ENCODE measurements at places on chromosomes 5 and 9.
A peak's percentile ranks its signal among the peaks of the same experiment; 100 is the strongest.

DNA sequence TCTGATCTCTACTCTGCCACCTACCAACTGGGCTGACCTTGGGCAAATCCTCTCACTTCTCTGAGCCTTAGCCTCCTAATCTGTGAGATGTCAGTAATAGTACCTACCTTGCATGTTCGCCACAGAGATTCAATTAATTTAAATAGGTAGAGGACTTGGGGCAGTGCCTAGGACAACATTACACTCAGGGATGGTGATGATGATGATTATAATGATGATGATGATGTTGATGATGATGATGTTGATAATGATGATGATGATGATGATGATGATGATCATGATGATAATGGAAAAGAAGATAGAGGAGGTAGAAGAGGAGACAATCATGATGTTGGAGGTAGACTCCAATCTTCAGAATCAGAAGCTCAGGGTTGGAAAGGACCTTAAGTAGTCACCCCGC, 40.7 kb upstream of the SMIM23 start:
- DNase-seq, result no peak

- DNase-seq, result no peak
Observed at GRCh38 chr9:120757026-120757913, 35.9 kb downstream of the FBXW2 start.

DNA sequence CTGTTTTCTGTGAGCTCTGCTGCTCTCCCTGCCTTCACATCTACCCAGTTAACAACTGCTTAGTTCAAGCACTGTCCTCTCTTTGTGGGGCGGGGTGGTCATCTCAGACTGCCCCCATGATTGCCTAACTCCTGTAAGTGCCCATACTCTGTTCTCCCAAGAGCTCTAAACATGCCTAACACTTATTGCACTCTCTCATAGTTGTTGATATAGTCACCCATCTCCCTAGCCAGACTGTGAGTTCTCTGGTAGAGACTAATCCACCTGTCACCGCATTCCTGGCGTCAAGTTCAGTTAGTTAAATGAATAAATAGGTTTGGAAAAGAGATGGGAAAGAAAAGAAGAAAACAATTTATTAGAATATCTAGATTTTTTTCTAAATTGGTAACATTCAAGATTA, 18.3 kb upstream of the MUSK start:
- DNase-seq, result peak; percentile 73

DNA sequence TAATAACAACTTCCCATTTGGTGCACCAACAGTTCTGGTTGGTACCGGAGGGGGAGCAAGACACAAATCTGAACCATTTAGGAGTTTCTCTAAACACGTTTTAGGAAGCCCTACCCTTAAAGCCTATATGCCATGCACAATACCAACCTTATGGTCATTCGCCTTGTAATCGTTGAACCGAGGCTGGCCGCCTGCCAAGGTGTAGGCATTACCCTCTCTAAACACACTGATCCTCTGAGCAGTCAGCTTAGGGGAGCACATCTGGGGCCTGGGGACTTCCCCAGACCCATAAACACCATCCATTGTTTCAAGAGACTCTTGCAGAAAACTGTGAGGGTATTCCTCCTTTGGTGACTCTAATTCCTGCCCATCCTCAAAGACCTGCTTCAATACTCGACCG, 328 bp downstream of the GRXCR2 start:
- peak; percentile 28 for DNase-seq

DNA sequence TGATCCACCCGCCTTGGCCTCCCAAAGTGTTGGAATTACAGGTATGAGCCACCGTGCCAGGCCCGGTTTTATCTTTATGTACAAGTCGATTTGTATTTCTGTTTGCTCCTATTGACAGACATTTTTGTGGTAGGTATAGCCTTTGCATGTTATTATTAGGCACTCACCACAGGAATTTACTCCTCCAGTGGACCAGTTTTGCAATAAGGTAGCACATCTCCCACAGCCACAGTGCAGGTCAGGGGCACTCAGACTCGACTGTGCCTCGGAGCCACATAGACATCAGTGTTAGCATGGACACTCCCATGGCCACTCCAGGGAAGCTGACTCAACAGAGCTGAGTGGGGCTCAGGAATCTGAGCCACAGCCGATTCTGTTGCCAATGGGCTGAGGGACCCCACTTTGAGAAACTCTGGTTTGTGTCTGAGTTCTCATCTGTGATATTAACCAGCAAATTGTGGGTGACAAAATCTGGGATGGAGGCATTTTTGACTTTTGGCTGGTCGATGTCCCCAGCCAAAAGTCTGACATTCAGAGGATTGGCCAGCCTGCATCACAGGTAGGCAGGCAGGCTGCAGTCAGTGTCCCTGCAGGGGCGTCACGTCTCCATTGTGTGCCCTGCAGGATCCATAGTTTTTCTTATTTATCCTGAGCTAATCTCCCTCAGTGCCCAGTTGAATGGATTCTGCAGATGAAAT, 15.0 kb upstream of the SHB start:
- DNase-seq, result no peak

DNA sequence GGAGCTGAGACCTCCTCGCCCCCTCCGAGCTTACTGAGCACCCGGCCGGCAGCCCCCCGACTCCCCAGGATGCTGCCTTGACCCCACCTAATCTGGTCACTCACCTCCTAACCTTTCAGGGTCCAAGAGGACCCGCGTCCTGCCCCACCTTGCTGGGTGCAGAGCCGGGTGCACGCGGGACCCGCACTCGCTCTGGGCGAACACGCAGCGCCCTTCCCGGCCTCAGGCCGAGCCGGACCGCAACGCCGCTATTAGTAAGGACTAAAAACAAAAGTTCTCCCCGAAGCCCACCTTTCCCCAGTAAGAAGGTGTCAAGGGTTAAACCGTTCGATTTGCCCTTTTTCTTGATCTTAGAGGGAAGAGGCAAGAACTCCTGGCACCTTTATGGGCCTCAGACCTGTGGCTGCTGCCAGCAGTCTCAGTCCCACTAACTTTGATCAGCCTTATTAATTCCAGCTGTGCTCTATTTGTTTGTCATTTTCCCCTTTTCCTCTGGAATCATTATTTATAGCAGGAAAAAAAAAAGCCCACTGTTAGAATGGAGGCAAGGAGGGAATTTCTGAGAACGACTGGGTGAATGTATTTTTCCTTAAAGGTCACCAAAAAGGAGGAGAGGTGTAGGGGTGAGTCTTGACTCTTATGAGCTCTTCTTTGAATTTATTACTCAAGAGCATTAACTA, 10.5 kb downstream of the IRX2 start:
- no peak for DNase-seq

DNA sequence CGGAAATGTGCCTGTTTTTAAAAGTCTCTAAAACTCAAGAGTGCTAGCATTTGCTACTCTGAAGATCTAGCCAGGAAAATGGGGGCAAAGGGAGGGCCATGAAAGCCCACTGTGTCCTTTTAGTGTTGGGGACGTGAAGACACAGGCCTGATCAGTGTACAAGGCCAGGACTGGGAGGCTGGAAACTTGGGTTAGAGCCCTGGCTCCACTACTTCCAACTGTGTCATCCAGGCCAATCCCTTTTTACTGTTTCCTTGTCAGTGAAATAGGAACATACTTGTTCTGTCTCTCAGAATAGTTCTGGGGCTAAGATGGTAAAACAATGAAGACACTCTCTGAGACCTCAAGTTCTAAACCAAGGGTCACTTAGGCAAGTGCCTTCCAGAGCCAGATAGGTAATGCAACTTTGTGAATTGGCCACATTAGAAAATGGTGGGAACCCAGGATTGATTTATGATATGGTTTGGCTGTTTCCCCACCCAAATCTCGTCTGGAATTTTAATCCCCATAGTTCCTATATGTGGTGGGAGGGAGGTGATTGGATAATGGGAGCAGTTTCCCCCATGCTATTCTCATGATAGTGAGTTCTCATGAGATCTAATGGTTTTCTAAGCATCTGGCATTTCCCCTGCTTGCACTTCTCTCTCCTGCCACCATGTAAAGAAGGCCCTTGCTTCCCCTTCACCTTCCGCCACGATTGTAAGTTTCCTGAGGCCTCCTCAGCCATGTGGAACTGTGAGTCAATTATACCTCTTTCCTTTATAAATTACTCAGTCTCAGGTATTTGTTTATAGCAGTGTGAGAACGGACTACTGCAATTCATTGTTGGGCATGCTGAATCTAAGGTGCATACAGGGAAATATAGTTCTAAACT, 30.4 kb upstream of the B4GALT1 start:
- DNase-seq, result no peak

GRCh38 chr5:64145216-64145895, 20.3 kb upstream of the RNF180 start:
- DNase-seq, result no peak

GRCh38 chr5:33509036-33509435, 68.3 kb downstream of the TARS1 start:
- no peak for DNase-seq

DNA sequence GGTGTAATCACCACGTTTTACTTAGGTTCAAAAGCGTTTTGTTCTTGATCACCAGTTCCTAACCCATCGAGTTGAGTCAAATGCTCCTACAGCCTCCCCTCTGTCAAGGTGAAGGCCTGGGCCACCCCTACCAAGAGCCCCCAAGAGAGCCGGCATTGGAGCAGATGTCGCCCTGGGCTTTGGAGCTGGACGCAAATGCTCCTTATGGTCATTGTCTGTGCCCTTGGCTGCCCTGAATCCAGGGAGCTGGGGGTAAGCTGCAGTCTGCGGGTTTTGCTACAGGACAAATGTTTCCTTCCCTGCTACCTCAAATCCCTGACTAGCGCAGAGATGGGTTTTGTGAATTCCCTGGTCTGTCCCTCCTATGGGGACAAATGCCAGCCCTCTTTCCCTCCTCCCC, 4.9 kb downstream of the RNF183 start:
- DNase-seq, result no peak

GRCh38 chr9:72129271-72130156, 19.7 kb upstream of the GDA start:
- no peak for DNase-seq

DNA sequence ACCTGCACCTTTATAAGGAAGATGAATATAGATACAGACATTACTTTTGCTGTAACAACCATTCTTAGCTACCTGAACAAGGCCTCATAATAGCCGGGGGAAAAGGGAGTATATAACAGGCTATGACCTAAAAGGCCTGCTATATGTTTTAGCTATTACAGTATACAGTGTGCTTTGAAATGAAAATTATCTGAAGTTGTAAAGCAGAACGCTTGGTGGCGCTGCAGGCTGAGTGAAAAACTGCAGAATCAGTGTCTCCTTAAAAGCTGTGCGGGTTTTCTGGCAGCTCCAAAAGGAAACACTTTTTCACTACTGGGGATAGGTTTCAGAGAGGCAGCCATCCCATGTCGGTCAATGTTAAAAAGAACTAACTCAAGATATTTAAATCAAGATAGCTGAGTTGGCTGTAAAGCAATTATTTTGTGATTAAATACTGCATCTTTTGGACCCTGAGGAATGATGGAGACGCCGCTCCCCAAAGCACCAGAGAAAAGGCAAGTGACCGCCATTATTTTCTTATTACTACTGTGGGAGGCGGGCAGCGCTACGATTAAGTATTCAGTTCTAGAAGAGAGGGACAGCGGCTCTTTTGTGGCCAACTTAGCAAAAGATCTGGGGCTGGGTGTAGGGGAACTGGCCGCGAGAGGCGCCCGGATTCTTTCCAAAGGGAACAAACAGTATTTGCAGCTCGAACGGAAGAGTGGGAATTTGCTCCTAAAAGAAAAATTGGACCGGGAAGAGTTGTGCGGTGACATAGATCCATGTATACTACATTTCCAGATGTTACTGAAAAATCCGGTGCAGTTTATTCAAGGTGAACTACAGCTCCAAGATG, 5.9 kb downstream of the PCDHB6 start:
- peak; percentile 72 for DNase-seq

DNA sequence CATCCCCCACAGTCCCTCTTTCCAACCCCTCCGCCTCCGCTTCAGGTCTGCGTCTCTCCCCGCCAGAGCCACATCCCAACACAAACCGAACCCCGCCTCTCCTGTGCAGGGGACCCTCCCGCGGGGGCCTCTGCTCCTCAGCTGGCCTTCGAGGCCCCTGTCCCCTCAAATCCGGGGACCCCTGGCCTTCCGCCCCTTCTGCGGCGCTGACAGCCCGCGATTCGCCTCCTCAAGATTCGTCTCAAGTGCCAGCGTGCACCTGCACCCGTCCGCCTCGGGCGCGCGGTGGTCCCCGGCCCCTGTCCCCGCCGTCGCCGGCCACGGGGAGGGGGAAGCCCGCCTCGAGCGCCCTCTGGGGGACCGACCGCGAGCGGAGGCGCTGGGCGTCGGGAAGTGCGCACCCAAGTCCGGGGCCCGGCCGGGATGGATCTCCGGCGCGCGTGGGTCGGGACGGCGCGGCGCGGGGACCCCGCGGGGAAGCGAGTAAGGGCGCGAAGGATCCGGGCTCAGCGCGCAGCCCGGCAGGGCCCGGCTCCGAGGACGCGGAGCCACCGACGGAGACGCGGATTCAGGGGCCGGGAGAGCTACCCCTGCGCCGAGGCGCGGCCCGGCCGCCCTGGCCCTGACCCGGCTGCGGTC, 623 bp downstream of the FLT4 start:
- peak; percentile 44 for DNase-seq

GRCh38 chr5:1294835-1295649, at the start of gene TERT:
Gene TERT (minus strand): TSS chr5:1295068. CDS start chr5:1294989, 79 bp downstream.
- DNase-seq, result peak; percentile 73

- no peak for DNase-seq
Observed at GRCh38 chr9:100100146-100100667, 1.2 kb downstream of the INVS start.

GRCh38 chr5:14868771-14869170, 2.8 kb downstream of the ANKH start:
- no peak for DNase-seq

DNA sequence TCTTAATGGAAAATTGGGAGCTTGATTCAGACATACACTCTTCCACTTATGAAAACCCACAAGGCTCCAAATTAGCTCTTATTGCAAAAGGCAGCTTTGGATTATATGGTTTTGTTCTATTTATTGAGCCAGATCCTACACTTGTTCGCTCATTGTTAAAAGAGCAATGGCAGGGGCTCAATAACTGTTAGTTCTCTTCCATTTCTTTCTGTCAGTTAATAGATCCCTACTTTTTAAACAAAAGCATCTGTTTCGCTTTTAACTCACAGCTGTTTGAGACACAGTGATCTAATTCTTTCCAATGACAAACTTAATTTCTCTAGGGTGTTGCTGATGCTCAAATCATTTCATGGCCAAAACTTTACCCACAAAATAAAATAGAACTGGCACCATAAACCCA, 11.7 kb downstream of the C5 start:
- DNase-seq, result no peak

GRCh38 chr5:143182901-143183820, 220.3 kb downstream of the NR3C1 start:
- DNase-seq, result peak; percentile 77

GRCh38 chr9:91042541-91042940, 240.9 kb downstream of the SYK start:
- DNase-seq, result no peak

GRCh38 chr9:135464181-135464580, 15.4 kb upstream of the PPP1R26 start:
- no peak for DNase-seq

DNA sequence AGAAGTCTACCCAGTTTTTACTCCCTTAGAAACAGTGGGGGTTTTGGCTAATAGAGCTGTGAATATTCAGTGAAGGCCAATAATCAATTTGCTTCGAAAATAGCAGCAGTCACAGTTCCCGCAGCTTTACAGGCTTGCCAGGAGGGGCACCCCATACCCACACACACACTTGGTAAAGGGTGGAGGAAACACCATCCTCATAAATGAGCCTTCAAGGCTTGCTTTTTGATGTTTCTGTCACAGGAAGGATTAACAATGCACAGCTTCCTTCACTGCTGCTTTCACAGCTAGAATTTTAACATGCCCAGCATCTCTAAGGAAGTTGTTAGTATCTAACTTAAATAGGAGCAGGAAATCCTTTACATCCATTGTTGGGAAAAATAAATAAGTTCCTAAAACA, 1247.5 kb upstream of the C9orf72 start:
- DNase-seq, result no peak
